ENCODE measurements at places on chromosomes 11 and 22.

- no peak for DNase-seq
These were observed 24.5 kb upstream of the MMP8 start for GRCh38 chr11:102749101-102749722.

DNA sequence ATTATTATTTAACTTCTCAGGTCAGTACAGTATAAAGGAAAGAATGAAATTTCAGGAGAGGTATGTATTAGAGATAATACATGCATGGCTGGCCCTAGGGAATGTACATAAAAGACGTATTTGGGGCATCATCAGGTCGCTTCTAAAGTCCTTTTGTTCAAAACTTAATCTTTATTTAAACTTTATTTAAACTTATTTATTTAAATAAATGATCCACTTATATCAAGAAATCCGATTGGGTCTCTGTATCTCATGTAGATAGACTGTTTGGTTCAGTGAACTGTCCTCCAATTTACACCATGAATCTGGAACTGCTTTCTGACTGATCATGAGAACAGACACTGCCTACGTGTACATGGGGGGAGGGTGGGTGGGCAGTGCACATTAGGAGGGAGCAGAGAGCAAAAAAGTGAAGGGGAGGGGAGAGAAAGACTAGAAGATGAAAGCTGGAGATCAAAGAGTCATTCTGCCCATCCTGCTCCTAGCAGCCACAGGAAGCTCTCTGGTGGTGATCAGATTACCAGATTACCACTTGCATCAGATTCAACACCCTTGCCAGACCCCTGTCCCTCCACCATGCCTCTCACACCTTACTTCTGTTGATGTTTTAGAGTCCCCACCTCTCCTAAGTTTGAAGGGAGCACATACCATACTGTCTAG is 92.1 kb upstream of the MTMR2 start:
- DNase-seq = peak; percentile 22

DNA sequence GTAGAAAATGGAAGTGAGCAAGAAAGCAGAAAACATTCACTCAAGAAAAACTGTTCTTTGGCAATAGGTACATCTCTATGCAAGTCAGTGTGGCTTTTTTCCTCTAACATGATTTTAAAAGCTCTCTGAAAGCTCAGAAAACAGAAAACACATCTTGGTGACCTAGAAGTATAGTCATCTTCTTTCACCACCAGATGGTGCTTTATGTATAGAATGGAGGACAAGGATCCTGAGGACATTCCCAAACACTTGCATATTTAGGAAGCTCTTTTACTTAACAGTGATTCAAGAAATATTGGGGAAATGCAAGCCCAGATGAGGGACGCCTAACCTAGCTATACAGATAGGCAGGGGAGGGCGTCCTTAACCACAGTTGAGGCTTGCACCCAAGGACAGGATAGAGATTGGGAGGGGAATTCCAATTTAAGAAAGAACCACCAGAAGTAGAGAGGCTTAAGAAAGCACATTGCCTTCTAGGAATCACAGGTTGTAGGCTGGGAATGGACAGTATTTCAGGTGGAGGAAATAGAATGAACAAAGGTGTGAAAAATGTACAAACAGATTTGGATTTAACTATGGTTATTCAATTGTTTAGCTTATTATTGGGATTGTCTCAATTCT is 13.8 kb upstream of the CCDC81 start:
- DNase-seq = no peak

GRCh38 chr11:16357775-16358174 is 1.4 kb upstream of the SOX6 start:
- no peak for DNase-seq

GRCh38 chr11:68331338-68331947 is 19.1 kb downstream of the LRP5 start:
- DNase-seq = no peak

- DNase-seq = no peak
These were observed 20.4 kb downstream of the FCHSD2 start for GRCh38 chr11:73121692-73122091.

GRCh38 chr11:44047931-44048431 is at the start of gene ACCSL:
Gene ACCSL, plus strand, starts transcription at chr11:44047981. Its CDS starts 56 bp downstream, at chr11:44048037.
- no peak for DNase-seq

DNA sequence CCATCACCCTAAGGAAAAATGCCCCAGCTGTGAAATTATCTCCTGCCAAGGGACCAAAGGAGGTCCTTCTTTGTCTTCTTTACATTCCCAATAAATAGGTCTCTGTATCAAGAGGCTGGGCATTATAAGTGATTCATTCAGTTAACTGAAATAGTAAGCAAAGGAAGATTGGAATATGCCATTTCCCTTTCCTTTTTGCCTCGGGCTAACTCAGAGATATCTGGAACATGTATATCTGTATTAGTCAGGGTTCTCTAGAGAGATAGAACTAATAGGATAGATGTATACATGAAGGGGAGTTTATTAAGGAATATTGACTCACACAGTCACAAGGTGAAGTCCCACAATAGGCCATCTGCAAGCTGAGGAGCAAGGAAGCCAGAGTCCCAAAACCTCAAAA is 15.3 kb upstream of the CWF19L2 start:
- DNase-seq = no peak

GRCh38 chr11:134685793-134686380 is 273.8 kb upstream of the B3GAT1 start:
- DNase-seq = no peak

DNA sequence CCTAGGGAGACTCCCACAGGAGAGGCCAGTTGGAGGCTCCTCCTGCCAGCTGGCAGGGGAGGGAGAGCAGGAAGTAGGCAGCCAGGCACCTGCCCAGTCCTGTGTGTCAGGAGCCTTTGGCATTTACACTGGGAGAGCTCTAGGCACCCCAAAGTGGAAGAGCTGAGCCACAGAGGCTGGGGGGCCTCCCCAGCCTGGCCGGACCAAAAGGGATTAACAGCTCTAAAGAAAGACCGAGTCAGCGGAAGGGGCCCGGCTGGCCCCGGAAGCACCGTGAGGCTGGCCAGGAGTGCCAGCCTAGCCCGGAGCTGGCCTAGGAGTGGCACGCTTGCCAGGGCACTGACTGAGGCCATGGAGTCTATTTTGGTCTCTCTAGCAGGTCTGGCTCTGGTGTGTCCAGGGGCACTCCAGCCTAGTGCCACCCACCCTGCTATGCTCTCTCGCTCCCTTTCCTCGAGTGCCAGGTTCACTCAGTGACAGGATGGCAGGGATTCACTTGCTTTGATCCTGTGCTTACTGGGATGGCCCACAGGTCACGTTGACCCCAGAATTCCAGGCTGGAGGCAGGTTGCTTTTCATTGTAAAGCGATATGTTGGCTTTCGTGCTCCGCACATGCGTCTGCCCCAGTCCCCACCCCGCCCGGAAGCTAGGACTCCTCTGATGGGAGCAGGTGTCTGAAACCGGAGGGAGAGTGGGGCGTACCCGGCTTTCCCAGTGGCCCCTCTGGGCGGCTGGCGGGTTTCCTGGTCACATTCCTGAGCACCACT is 3.3 kb upstream of the KMT5B start:
- DNase-seq = no peak

GRCh38 chr11:77497368-77497767 is 23.5 kb upstream of the PAK1 start:
- DNase-seq = no peak

GRCh38 chr11:127006311-127006710 is 5.7 kb upstream of the KIRREL3 start:
- DNase-seq = no peak

DNA sequence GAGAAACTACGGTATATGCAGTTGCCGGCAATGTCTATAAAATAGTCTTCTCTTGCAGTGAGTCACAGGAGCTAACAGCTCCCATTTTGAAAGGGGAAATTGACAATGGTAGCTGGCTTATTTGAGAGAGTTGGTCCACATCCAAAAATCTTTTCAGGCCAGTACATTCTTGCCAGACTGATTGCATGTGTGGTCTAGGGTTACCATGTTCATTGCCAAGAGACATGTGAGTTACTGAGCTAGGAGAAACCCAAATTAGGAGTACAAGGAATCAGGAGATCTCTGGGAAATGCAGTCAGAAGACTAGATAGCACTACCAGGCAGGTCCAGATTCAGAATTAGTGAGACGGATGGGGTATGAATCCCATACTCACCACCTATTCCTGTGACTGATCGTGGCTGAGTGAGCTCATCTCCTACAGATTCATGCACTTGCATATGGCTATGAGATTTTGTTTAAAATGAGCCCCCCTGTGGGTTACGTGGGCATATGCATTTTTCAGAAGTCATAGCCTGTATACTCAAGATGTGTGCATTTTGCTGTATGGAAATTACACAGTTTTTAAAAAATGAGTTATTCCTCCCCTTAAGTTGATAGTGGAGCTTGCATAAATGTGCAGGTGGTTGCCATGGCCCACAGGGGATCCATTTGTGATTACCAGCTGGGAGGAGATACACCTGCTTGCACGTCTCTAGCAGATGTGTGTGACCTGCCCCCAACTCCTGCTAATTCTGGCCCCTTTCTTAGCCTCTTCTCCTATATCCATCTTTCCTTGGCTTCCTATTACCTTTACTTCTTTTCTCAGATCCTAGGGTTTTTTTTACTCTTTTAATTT is 102.7 kb downstream of the COMMD9 start:
- no peak for DNase-seq

DNA sequence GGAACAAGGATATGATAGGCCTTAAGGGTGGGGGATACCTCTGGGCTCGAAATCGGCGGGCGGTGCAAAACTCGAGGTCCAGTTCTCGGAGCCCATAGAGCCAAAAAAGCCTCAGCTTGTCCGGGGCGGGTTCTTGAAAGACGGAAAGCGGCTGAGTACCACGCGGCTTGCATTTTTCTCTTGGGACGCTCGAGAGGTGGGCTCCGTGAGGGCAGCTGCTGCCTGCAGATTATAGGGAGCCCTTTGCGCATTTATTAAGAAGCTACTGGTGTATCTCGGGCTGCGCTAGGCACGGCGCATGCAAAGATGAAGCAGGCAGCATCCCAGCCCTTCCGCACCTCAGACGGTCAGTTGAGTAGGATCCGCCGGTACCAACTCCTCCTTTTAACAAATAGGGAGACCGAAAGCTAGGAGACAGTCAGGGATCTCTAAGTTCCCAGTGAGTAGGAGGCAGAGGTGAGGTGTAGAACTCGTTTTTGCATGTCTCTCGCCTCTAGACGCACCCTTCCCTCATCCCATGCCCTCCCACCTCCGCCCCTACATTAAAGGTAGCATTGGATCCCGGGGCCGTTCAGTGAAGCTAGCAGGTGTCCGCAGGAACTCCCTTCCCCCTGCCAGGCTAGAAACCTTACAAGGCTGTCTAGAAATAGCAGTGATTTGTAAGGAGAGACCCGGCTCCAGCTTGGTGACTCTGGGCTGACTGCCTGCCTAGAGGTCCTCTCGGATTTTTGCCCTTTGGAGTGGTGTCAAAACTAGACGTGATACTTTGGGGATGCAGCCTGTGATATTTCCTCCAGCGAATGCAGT is 768 bp downstream of the LDHA start:
- peak; percentile 36 for DNase-seq

GRCh38 chr11:103585911-103586310 is 450.5 kb upstream of the DDI1 start:
- DNase-seq = no peak

DNA sequence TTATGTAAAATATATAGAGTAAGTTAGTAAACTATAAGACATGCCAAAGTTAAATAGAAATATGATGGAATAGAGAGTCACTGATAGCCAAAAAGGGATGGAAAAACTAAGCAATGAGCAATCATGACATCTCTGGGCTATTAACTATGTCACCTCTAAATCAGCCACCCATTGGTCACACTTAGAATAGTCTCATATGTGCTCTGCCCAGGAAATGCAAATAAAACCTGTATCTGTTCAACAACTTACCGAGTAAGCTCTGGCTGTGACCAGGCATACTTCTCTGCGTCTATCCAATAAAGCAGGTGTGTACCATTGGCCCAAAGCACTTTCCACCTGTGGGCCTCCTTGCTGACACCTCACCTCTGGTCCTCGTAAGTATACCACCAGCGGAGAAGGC is 1.6 kb upstream of the ARL14EP start:
- no peak for DNase-seq

DNA sequence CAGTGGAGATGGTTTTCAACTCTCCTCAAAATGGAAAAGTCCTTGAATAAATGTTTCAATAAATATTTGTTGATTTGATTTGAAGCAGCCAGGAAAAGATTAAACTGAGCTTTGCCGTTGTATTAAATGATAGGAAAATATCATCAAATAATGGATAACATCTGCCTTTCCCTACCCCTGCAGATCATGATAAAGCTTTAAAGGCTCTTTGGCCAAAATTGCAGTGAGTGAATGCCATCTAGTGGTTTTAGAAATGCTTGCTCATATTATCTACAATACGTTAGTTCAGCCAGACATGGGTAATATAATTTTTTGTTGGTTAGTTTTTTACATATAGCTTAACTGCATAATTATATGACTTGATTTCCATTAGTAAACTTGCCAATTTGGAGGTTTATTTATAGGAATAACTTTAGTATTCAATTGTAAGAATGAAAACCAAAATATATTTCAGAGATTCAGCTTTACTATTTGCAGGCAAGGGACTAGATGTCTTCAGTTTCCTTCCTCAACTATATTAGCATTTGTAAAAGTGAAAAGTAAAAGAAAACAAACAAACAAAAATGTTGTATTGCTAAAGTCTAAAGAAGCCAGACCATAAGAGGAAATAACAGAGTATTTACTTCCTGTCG is 159.2 kb downstream of the MSANTD4 start:
- no peak for DNase-seq

- peak; percentile 52 for DNase-seq
These were observed 36.9 kb downstream of the PTPRJ start for GRCh38 chr11:48017105-48017830.

DNA sequence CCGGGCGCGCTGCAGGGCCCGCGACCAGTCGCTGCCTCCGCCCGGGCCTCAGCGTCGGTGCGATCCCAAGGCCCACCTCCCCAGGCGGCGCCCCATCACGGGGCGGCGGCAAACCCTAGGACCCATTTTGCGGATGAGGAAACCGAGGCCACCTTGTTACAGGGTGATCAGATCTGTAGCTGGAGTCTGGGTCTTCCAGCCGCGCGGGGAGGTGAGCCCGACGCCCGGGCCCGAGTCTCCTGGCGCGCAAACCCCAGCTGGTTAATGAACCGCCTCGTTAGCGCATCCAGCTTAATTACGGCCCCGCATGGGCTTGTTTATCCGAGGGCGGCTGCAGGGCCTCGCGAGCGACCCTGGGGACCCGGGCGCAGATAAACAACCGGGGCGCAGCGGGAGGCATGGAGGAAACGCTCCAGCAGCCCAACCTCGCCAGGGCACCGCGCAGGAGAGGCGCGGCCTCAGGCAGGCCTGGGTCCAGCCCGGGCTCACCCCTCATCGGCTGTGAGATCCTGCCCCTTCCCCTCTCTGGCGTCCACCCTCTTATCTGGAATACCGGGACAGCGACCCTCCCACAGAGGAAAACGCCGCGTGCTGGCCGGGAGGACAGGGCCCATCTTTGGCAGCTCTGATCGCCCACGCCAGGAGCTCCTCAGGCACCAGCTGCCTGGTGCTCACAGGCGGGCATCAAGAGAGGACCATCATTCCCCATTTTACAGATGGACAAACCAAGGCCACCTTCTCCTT is 14.7 kb downstream of the OTUB1 start:
- no peak for DNase-seq

Data from stimulated activated naive CD4-positive, alpha-beta T cell treated with Interleukin-2 at 50 U/mL for 16 hours (primary cell).